GM12891 (cell line): ENCODE measurements at places on chromosomes 3 and 15.

DNA sequence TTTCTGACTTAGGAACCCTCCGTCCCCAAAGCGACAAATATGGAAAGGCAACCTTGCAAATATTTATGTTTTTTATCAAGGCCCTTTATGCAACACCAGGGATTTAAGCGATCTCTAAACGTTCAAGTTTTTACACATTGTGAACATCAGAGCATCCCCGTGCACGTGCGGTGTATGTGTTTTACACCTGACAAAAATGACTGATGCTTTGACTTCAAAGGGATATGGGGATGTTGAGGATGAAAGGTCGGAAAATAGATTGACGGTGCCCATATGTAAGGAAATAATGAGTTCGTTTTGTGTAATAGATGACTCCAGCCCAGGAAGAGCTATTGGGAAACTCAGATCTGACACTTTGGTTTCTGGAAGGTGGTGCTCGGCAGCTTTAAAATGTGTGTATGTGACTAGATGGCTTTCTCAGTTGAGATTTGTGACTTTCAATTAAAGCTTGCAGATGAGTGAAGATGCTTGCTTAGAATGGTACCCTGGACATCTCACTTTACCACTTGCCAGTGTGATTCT lies 866 bp downstream of the SLC49A4 start:
- no peak for DNase-seq

DNA sequence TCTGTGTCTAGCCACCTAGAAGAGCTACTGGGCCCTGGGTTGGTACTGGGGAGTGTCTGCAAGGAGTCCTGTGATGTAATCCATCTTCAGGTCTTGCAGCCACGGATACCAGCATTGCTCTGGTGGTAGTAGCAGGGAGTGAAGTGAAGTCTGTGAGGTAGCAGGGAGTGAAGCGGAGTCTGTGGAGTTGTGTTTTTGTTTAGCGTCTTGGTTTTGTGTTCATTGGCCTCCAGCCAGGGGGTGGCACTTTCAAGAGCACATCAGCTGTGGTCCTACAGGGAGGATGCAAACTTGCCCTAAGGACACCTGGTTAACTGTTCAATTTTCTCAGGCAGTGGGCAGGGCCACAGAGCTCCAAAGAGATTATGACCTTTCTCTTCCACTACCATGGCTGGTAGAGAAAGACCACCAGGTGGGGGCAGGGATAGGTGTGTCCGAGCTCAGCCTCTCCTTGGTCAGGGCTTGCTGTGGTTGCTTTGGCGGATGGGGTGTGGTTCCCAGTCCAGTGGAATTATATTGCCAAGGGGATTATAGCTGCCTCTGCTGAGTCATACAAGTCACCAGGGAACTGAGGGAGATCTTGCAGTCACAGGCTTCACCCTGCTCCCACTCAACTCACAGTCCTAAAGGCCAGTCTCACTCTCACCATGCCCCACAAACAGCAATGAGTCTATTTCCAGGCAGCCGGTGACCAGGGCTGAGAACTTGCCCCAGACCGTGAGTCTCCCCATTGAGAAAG lies 424.7 kb downstream of the ZBBX start:
- DNase-seq, result no peak

DNA sequence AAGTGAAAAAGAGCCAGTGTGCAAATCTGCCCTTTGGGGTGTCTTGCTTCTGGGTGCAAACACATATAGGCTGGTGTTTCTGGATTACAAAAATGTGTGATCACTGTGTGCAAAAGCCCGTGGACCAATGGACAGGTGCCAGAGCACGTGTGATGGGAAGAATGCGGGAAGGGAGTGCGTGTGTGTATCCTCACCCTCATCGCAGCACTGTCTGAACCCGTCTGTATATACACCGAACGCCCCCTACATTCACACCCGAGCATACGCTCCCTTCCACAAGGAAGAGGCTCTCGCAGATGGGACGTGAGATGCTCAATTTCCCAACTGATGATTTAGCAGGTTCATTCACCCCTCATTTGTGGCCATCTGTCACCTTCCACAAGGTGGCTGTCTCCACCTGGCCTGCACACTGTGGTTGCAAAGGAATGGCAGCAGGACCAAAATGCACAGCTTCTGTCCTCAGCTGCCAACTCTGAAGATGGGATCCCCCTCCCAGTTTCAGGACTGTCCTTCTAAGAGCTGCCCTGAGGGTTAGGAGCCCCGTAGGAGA lies 19.4 kb upstream of the SLC6A1 start:
- DNase-seq, result no peak

DNA sequence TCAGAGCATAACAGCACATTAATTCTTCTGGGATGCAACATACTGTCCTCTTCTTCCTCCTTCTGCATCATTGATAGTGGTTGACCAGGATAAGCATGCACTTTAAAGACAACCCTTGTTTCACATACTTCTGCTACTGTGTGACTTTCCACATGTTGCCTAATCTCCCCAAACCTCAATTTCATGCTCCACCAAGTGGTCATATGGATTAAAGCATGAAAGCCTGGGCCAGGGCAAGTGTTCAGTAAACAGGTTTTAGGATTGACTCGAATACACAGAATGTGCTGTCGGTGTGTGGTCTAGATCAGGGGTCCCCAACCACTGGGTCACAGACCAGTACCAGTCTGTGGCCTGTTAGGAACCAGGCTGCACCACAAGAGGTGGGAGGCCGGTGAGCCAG lies 22.5 kb upstream of the BFSP2 start:
- DNase-seq, result no peak

DNA sequence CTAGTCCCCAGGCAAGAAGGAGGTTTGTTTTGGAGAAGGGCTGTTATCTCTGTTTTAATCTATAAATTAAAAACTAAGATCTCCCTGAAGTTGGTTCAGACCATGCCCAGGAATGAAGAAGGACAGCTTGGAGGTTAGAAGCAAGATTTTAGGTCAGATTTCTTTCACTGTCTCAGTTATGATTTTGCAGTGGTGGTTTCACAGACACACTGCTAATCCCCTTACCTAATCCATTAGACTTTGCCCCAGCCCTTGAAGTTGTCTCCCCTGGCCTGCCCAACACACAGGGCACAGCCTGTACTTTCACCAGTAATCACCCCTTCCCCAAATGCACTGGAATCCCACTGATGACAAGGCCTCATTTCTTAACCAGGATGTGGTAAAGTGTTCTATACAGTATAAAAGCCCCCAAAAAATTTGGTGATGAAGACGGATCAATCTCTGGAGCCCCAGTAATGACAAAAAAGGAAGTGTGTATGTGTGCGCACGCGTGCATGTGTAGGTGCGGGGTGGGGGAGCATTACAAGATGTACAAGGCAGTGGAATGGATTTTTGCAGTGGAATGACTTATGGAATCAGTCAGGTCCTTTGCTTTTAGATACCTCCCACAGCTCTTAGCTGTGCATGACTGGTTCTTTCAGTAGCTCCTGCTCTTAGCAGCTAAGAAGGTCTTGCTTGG lies 73.1 kb upstream of the TERB2 start:
- no peak for DNase-seq

DNA sequence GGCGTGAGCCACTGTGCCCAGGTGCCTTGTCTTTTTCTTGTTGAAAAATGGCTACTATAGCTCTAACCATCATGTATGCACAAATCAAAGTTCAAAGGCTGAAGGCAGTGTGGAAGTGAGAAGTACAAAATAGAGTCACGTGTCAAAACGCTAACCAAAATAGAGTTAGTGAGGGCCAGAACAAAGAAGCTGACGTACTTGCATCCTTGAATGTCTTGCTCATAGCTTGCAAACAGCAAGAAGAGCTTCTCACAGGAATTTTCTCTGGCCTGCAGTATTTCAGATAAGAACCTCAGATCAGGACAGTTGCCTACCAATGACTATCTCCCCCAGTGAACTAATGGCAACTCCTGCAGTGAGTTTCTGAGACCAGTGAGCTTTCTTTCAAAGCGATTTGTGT lies 713.5 kb downstream of the GRM7 start:
- no peak for DNase-seq

GRCh38 chr3:107452436-107452835 lies 70.3 kb upstream of the BBX start:
- no peak for DNase-seq

DNA sequence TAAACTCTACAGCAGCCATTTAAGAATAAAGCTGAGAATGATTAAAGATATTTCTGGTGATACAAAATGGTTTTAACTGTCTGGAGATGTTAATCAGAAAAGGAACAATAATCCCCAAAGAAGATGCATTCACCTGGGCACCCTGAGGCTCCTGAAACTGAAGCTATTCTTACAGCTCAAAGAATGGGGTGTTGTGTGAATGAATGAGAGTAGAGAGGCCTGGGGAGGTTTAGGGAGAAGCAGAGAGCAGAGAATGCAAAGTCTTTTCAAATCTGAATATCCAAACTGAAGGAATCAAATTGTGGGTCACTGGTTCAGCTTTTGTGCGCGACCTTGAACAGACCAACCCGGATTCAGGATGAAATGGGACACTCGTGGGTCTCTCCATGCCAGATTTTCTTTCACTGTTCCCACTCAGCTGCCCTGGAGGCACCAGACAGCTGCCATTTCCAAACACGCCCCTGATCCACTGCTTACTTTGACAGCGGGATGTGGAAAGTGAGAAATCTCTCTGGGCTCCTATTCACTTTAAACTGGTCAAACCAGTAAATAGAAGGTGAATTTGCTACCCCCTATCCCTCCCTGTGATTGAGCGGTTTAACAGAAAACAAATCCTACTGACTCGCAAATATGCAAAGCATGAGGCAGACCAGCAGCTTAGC lies 485.5 kb upstream of the THBS1 start:
- DNase-seq, result no peak

- no peak for DNase-seq
These were observed 46.6 kb downstream of the ZFAND6 start for GRCh38 chr15:80106051-80106450.

DNA sequence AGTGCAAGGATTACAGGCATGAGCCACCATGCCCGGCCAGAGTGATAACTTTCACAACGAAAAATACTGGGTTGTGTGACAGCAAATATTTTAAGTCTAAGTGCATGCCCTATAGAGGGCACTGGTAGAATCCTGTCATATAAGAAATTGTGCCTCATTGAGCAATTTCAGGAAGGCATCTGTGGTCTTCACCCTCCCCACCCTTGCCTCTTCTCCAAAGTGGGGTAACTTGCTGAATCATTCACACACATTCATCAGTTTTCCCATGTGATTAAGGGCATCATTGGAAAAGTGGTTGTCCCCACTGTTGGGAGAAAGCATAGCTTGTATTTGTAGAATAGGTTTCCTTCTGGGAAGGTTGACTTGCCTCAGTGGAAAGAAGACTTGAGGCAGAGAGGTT lies 9.2 kb downstream of the MITF start:
- no peak for DNase-seq

GRCh38 chr15:97680606-97681220 lies 279.8 kb upstream of the ARRDC4 start:
- DNase-seq, result no peak

DNA sequence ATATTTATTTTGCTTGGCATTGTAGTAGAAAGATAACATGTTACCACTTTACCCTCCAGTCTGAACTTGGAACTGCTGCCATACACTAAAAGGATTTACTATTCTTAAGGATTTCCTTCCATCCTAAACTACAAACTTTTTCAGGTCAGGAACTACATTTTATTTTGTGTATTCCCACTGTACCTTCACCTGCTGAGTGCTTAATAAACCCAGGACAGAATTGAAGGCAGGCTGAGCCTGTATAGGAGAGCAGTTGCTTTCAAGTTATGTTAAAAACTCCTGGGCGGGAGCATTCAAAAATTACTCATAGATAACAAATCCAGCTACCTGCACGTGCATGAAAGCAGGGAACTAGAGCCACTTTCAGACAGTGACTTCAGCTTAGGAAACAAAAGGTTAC lies 58.3 kb downstream of the CACNA1D start:
- no peak for DNase-seq

- DNase-seq, result no peak
These were observed 70.2 kb downstream of the TLE3 start for GRCh38 chr15:70027518-70027917.
